ENCODE measurements at places on chromosomes 5 and 9.

GRCh38 chr5:86565197-86565789, 52.4 kb upstream of the COX7C start:
- DNase-seq, result no peak

GRCh38 chr9:99762470-99762869, 59.2 kb upstream of the NR4A3 start:
- DNase-seq, result no peak

GRCh38 chr5:90274216-90274615, 135.3 kb downstream of the CETN3 start:
- no peak for DNase-seq

- DNase-seq, result no peak
These were observed 34.0 kb upstream of the HOMER1 start for GRCh38 chr5:79547982-79548381.

DNA sequence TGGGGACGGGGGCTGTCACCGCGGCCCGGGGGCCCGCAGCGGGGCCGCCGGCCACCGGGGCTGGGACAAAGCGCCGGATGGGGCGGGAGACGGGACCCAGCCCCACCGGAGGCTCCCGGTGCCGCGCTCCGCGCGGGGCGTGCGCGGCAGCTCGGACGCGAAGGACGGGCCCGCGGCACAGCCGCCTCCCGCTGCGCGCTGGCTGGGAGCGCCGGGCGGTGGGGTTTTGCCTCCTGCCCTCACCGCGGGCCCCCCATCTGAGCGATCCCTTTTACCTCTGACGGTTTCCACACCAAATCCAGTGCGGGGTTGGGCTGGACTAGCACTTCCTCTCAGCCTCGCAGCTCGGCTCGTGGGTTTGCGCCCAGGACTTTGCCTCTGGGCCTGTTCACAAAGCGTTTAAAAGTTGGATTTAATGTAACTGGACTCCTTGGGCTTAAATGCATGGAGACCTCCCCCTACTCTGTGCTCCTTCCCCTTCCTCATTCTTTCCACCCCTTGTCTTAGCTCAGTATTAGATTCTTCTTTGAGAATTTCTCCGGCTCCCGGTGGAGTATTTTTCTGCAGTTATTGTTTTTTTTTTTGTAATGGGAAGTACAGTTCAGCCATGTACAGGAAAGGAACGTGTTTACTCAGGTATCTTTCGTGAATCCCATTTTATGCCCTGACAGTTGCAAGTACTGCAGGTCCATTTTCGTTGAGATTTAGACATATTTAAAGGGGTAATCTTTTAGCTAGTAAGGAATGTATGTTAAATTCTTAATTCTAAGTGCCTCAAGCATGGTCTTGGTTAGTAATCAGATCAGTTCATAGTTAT, 691 bp downstream of the FCHO2 start:
- peak; percentile 1 for DNase-seq

GRCh38 chr9:112777914-112778313, 27.4 kb downstream of the SNX30 start:
- no peak for DNase-seq

DNA sequence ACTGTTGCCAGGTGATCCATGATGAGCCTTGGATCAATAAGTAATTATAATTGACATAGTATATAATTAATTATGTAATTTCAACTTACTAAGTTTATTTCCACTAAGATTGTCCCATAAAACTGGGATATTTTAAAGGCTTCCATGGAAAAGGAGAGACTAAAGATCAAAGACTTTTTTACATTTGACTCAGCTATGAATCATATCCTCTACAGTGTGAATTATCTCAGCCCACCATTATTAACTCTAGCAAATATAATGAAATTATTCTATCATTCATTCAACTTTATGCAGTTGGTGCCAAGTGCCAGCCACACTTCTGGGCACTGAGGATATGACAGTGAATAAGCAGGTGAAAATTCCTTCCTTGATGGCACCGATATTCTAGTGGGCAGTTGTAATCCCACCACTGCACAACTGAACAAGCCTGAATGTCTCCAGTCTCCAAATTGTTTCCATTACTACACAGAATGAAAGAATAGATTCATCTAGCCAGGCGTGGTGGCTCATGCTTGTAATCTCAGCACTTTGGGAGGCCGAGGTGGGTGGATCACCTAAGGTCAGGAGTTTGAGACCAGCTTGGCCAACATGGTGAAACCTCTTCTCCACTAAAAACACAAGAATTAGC, 21.9 kb upstream of the TXN start:
- DNase-seq, result no peak

DNA sequence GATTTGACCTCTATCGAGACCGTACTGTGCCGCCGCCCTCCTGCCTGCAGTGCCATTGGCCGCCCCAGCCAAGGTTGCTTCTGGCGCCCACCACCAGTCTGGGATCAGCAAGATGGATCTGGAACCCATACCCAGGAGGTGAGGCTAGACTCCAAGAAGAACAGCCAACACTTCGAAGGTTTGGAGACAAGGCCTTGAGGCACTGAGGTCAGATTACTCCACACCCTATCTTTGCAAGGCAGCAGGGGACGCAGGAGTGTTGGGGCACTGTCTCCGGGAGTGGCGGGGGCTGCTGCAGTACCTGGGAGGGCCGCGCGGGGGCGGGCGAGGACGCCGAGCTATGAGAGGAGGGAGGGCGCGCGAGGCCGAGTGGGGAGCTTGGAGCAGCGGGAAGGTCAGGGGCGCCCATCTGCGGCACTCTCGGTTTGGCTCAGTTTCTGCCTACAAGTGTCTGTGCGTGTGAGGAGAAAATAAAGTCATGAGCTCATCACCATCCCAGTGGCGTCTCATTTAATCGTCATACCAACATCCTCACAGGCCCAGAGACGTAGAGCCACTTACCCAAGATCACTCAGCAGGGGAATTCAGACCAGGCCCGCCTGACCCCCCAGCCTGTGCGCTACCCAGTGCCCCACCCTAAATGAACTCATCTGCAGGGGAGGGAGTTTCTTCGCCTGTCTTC, 20.5 kb upstream of the PSD2 start:
- DNase-seq, result peak; percentile 59

GRCh38 chr5:1359713-1360112, 14.8 kb upstream of the CLPTM1L start:
- DNase-seq, result no peak

GRCh38 chr9:105187781-105188180, 56.7 kb upstream of the SLC44A1 start:
- no peak for DNase-seq

GRCh38 chr5:53067641-53068040, 41.9 kb downstream of the MOCS2 start:
- no peak for DNase-seq

DNA sequence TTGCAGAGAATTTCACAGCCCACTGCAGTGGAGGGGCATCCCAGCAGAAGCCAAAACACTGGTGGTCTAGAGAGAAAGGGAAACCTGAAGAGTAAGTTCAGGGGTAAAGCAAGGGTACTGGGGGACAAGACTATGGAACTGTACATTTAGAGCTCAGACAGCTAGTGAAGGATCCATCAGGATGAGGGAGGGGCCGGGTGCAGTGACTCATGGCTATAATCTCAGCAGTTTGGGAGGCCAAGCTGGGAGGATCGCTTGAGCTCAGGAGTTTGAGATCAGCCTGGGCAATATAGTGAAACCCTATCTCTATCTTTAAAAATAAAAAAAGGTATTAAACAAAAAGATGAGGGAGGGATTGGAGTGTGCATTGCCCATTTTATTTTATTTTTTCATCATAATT, 7.8 kb upstream of the ANKH start:
- no peak for DNase-seq

- no peak for DNase-seq
These were observed 8.7 kb downstream of the GRK6 start for GRCh38 chr5:177434942-177435738.

- no peak for DNase-seq
These were observed 301.1 kb downstream of the FAM170A start for GRCh38 chr5:119930490-119930889.

- no peak for DNase-seq
These were observed 594.1 kb upstream of the FTMT start for GRCh38 chr5:121257621-121258020.

DNA sequence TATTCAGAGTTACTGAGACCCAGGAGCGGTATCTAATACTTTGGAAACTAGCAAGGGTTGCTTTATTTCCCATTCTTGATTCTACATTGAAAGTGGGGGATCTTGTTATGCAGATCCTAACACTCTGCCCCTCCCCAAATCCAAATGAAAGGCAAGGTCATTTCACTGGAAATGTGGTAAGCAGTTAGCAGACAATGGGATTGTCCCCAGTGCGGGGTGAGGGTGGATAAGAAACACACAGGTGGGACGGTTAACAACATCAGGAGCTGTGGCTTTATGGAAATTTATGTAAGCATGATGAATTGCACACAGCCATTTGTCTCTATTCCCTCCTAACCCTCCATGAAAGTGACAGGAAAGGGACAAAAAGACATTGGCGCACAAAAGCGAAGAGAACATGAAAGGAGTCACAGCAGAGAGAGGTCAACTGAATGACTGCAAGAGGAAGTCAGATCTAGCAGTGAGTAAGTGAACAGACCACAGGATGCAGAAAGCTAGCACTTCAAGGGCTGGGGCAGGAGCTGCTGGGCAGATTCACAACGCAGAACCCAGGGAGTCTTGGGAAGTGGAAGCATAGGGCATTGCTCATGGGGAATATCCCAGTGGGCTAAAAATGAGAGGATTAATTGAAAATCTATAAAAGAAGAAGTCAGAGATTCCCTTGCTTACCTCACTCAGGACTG, 184.4 kb downstream of the HSD17B3 start:
- no peak for DNase-seq

DNA sequence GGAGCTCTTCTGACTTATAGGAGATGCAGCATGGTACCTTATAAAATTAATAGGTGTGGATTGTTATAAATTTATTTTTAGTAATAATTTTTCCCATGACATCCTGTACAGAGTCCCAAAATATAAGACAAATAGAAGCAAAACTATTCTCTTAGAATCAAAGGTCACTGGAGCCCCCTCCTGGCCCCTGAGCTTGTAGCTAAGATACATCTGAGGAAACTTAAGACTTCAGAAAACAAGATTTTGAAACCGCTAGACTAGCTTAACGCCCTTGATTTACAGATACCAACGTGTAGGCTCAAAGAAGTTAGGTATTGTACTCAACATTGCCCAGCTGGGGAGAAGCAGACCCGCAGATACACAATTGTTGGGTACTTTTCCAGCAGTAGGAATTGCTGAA, 45.7 kb upstream of the KCNN2 start:
- no peak for DNase-seq

- no peak for DNase-seq
These were observed 26.9 kb upstream of the RNF38 start for GRCh38 chr9:36426945-36427344.

- DNase-seq, result no peak
These were observed 152.2 kb upstream of the OTULINL start for GRCh38 chr5:14429101-14430050.

- DNase-seq, result no peak
These were observed 425 bp downstream of the PTPA start for GRCh38 chr9:129111528-129112151.

GRCh38 chr9:126696401-126697145, 82.8 kb downstream of the LMX1B start:
- DNase-seq, result no peak

GRCh38 chr5:146641941-146642340, 126.0 kb upstream of the GPR151 start:
- no peak for DNase-seq

DNA sequence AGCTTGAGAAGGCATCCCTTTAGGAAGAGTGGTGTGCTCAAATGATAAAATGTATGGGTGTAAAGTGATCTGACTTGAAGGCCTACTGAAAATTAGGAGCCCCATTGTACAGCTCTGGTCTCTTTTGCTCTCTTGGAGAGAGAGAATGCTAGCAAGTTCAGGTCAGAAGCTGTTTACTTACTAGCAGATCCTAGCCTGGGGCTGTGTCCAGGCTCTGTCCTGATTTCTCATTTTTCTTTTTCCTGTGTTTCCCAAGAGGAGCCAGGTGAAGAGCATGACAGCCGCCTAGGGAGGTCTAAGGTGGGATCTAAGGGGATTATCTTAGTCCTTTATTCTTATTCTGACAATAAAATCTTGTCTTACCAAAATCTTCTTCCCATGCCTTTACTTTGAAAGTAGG, 272.8 kb downstream of the NNT start:
- no peak for DNase-seq

GRCh38 chr5:130974021-130974683, 190.9 kb downstream of the HINT1 start:
- DNase-seq, result no peak

DNA sequence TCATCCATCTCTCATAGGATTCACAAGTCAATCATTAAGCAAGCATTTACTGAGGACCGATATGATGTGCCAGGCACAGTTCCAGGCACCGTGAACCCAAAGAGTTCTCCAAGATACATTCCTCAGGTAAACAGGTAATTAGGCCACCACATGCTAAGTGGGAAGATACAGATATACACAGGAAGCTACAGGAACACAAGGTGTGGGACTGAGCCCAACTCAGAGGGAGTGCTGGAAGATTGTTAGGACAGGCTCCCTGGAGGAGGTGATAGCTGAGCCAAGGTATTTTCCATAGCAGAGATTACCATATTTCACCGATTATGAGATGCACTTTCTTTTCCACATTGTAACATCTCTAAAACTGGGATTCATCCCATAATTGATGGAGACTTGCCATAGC, 31.4 kb upstream of the RAI14 start:
- no peak for DNase-seq

DNA sequence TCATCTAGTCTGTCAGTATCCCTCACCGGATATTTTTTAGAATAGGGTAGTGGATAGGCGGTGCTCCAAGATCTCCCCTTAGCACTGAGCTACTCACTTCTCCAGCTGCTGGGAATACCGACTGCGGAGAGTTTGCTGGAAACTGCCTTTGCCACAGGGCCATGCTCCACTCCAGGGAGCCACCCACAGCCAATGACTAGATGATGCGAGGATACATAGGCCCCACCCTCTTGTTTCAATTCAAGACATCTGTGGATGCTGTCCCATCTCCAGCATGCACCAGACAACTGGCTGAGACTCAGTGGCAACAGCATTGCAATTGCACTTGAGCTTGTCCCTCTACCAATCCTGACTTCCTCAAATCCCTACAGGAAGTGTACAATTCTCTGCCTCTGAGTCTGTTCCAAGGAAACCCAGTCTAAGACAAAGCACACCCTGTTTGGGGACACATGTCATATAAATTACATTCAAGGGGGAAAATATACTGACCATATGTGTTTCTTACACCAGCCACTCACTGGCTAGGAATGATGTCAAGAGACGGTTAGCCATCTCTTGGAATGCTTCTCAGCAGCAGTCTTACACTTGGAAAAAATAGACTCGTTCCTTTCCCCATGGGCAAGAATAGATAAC, 312.6 kb upstream of the KIF2A start:
- DNase-seq, result no peak

DNA sequence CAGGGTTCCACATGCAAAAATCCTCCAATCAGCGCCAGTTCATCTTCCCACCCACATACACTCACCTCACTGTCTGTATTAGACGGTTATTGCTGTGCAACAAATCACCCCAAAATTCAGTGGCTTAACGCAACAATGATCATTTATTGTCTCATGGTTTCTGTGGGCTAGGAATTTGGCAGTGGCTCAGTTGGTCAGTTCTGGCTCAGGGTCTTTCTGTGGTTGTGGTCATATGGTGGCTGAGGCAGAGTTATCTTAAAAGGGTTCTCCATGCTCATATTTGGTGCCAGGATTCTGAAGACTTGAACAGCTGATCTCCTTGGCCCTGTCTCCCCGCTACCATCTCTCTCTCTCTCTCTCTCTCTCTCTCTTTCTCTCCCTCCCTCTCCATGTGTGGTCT, 12.9 kb downstream of the ZNF618 start:
- no peak for DNase-seq
